ENCODE measurements at places on chromosomes 16 and 17.

- peak overlapping the region; percentile 88 for H3K27ac ChIP-seq
- peak; percentile 95 for DNase-seq
- no peaks in the 10 kb centered on the region for H3K27me3 ChIP-seq
- H3K4me1 ChIP-seq, result peaks cover 64% of the 10 kb centered on the region
Observed at GRCh38 chr17:40558890-40559563, 6.2 kb downstream of the CCR7 start.

DNA sequence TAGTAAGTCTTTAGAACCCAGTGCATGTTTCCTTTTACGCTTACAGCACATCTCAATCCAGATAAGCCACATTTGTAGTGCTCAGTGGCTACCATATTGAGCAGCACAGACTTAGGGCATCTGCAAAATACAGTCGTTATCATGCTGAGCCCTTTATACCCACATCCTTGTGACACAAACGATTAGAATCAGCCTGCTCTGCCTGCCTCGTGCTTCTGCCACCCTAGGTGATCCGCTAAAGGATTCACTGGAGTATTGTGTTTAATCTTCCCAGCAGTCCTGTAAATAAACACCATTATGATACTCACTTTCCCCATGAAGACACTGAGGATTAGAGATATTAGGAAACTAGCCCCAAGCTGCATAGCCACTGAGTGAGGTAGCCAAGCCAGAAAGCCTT lies 51.3 kb upstream of the FA2H start:
- DNase-seq, result no peak
- H3K36me3 ChIP-seq, result no peaks in the 10 kb centered on the region
- H3K27me3 ChIP-seq, result no peaks in the 10 kb centered on the region
- no peak overlapping the region for H3K27ac ChIP-seq

DNA sequence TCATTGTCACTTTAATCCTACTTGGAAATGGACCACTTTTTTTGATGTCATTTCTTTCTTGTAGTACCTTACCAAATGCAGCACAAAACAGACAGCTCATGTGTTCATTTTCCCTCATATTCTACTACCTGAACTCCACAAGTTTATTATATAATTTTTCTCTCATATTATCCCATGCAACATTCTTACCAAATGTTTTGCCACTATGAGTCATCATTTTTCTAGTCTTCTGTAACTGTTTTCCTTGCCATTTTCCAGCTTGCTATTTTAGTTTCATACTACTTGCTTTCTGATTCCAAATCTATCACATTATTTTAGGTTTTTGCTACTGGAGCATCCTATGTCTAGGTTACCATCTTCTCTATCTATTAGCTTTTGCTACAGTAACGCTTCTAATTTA lies 332.7 kb downstream of the ZFHX3 start:
- H3K4me3 ChIP-seq, result no peak overlapping the region
- no peak overlapping the region for H3K27ac ChIP-seq
- H3K36me3 ChIP-seq, result no peaks in the 10 kb centered on the region
- DNase-seq, result no peak
- H3K27me3 ChIP-seq, result no peaks in the 10 kb centered on the region

DNA sequence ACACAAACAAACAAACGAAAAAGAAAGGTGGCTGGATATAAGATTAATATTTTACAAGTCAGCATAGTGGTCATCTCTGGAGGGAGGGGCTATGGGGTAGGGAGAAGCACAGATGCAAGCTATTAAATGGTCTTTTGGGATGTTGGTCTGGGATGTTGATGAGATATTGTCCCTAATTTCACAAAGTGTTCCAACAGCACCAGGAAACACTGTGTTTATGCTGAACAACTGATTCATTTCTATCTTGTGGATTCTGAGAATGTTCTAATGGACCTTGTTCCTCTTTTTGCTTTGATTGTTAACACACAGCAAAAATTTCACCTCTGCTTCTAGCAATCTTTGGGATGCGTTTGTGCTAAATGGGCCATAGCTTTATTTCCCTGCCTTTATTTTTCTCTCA lies 9.7 kb downstream of the PECAM1 start:
- peaks cover 16% of the 10 kb centered on the region for H3K4me1 ChIP-seq
- no peak for DNase-seq
- peak overlapping the region; percentile 36 for H3K27ac ChIP-seq

DNA sequence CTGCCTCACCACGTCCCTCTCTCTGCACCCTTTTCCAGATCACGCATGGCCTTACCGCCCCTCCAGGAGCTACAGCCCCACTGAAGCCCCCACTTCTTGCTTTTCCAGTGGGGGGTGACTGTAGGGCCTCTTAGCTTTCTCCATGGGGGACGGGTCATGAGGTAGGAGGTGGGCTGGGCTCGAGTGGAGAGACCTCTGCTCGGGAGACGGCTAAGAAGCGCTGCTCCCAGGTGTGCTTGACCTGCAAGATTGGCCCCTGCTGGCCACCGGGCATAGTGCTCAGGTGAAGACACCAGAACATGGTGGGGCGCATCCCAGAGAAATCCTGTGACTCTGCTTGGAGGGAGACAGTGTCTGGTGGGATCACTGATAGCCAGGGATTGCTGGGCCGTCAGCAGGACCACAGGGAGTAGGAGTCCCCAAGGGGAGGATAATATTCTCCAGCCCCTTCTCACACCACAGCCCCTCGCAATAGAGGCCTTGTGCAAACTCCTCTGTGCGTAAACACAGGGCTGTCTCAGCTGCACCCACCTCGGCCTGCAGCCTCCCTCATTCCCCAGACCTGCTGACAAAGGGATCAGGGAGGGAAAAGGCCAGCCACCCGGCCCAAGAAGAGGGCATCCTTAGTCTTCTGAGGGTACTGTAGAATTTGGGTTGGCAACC lies 8.9 kb upstream of the GALK1 start:
- H3K27ac ChIP-seq, result no peak overlapping the region
- no peak for DNase-seq
- H3K4me3 ChIP-seq, result no peak overlapping the region
- peaks cover 42% of the 10 kb centered on the region for H3K4me1 ChIP-seq
- peaks cover 33% of the 10 kb centered on the region for H3K36me3 ChIP-seq
- no peaks in the 10 kb centered on the region for H3K27me3 ChIP-seq

DNA sequence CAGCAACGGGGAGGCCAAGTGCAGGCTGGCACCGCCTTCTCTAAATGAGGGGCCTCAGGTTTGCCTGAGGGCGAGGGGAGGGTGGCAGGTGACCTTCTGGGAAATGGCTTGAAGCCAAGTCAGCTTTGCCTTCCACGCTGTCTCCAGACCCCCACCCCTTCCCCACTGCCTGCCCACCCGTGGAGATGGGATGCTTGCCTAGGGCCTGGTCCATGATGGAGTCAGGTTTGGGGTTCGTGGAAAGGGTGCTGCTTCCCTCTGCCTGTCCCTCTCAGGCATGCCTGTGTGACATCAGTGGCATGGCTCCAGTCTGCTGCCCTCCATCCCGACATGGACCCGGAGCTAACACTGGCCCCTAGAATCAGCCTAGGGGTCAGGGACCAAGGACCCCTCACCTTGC lies 18.5 kb downstream of the NGFR start:
- H3K27me3 ChIP-seq, result no peaks in the 10 kb centered on the region
- H3K27ac ChIP-seq, result no peak overlapping the region
- peaks cover 35% of the 10 kb centered on the region for H3K4me1 ChIP-seq
- no peak overlapping the region for H3K4me3 ChIP-seq
- H3K36me3 ChIP-seq, result no peaks in the 10 kb centered on the region
- DNase-seq, result no peak

- DNase-seq, result no peak
- peaks cover 11% of the 10 kb centered on the region for H3K36me3 ChIP-seq
- peak overlapping the region; percentile 37 for H3K27ac ChIP-seq
- H3K4me3 ChIP-seq, result no peak overlapping the region
- H3K27me3 ChIP-seq, result no peaks in the 10 kb centered on the region
Observed at GRCh38 chr16:67678354-67679023, 11.9 kb downstream of the C16orf86 start.

DNA sequence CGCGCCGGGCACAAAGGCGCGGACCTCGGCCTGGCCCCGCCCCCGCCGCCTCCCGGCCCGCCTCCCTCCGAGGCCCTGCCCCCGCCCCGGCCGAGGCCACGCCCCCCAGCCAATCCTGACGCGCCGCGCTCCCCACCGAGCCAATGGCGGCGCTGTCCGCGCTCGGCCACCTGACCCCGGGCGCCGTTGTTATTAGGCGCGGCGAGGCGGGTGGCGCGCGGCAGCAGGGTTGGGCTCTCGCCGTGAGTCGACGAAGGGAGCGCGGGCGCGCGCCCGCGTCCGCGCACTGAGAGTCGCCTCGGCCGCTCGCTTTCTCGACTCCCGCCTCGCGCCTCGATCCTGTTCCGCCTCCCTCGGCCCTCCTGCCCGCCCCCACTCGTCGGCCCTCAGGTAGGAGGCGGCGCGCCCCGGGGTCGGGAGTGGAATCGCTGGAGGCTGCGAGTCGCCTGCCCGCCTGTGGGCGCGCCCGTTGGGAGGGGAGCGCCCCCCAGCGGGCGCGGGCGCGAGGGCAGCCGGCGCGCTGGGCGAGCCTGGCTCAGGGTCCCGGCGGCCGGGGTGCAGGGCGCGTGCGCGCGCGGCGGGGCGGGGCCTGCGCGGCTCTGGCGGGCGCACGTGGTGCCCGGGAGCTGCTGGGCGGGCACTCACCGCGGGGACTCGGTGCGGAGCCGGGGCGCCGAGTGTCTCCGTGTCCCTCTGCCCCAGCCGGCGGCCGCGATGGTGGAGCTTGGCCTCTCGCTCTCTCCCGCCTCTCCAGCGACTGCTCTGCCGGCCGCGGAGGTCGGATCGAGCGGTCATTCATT lies 405 bp upstream of the CBLN1 start:
- H3K4me3 ChIP-seq, result peak overlapping the region; percentile 37
- peaks cover 37% of the 10 kb centered on the region for H3K4me1 ChIP-seq
- H3K36me3 ChIP-seq, result no peaks in the 10 kb centered on the region
- DNase-seq, result no peak
- no peak overlapping the region for H3K27ac ChIP-seq

- H3K36me3 ChIP-seq, result no peaks in the 10 kb centered on the region
- no peak overlapping the region for H3K4me3 ChIP-seq
- no peaks in the 10 kb centered on the region for H3K27me3 ChIP-seq
- no peak overlapping the region for H3K27ac ChIP-seq
Observed at GRCh38 chr16:20734056-20734455, 7.6 kb downstream of the THUMPD1 start.

- no peak overlapping the region for H3K27ac ChIP-seq
- H3K4me1 ChIP-seq, result no peaks in the 10 kb centered on the region
- no peaks in the 10 kb centered on the region for H3K27me3 ChIP-seq
- no peaks in the 10 kb centered on the region for H3K36me3 ChIP-seq
Observed at GRCh38 chr17:34283571-34283970, 2.0 kb upstream of the CCL11 start.

Measured in vagina (tissue), 2 donors.